Activated T-cell treated with anti-CD3 and anti-CD28 coated beads, Interleukin-2, amount 50 U/mL, for 24 hours (primary cell): ENCODE measurements at places on chromosomes 2 and 18.

DNA sequence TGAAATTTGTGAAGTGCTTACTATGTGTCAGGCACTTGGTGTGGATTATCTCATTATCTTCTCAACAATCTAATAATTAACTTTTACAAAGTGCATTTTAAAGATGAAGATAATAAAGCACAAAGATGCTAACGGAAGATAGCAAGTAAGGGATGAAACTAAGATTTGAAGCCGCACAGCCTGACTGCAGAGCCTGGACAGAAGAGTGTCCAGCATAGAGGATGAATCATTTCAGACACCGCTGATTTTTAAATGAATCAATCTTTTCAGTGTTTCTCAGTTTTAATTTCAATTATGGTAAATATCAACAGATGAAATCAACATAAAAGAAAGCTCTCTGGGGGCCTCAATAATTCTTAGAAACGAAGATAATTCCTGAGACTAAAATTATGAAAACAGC is 24.5 kb upstream of the STAM2 start:
- no peak for DNase-seq

GRCh38 chr2:158808426-158808825 is 13.3 kb downstream of the DAPL1 start:
- no peak for DNase-seq

DNA sequence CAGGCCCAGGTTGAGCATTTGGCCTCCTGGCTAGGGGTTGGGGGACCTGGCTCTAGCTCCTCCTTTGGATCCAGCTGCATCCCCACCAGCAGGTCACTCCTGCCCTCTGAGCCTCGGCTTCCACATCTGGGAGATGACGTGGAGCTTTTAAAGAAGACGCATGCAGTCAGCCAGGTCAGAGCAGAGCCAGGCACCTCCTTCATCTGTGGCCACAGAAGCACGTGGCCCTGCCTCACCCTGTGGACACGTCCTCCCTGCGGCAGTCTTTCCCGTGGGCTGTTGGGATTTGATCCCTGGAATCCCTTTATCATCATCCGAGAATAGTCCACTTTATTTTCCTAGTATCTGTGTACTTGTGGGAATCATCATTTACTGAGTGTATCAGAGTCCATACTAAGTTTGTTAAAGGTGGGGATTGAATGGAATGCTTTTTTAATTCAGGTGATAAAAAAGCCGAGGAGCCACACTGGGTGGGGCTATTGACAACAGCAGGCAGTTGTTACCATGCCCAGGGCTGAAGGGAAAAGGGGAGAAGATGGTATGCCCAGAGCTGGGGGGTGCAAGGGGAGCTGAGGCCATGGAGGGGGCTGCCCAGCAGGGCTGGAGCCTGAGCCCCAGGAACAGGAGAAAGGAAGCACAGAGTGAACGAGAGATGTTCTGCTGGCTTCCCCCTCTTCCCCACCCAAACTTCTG is 170.1 kb downstream of the LAMA1 start:
- no peak for DNase-seq

GRCh38 chr2:99403084-99403483 is 65.9 kb downstream of the EIF5B start:
- DNase-seq = no peak

GRCh38 chr2:231909631-231910030 is 16.6 kb downstream of the NPPC start:
- no peak for DNase-seq

DNA sequence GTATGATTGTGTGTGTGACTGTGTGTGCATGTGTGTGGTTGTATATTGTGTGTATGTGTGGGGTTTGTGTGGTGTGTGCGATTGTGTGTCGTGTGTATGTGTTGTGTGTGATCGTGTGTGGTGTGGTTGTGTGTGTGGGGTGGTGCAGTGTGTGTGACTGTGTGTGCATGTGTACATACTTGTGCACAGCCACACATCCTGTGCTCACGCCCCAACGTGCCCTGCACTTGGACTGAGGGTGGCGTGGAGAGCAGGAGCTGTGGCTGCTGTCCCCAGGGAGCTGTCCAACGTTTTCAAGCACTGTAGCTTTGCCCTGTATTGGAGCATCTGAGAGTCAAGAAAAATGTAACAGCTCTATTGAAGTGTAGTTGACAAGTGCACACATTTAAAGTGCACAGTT is 243.2 kb upstream of the HDAC4 start:
- no peak for DNase-seq

DNA sequence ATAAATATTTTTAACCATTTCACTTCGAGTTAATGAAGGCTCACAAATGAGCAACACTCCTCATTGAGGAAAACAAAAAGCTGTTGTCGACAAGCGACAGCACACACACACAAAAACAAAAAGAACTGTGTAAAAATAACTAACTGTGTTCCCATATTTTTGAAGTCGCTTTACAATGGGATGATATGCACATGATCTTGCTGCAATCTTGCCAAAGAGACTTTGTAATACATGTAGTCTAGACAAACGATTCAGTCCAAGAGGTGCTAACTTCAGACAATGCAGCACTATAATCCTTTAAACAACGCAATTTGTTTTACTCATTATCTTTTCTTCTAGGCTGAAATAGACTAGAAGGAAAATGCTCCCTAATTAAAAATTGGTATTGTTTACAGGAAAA is 7.2 kb upstream of the USP34 start:
- no peak for DNase-seq

DNA sequence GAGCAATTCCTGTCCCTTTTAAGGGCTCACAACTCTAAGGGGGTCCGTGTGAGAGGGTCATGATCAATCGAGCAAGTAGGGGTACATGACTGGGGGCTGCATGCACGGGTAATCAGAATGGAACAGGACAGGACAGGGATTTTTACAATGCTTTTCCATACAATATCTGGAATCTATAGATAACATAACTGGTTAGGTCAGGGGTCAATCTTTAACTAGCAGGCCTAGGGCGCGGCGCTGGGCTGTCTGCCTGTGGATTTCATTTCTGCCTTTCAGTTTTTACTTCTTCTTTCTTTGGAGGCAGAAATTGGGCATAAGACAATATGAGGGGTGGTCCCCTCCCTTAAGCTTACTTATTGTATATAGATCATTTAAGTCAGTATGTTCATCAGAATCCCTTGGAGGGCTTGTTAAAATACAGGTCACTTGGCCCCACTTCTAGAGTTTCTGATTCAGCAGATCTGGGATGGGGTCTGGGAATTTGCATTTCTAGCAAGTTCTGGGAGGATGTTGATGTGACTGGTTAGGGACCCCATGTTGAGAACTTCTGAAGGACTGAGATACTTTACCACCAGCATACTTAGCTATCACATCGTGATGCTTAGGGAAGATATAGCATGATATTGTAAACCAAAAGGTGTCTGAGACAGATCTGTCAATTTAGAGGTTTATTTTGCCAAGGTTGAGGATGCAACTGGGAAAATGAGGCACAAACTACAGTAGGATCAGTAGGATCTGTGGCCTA is 2.8 kb upstream of the INPP4A start:
- no peak for DNase-seq

GRCh38 chr2:151616760-151617339 is 117.4 kb downstream of the NEB start:
- DNase-seq = no peak

GRCh38 chr2:8565399-8566154 is 116.3 kb upstream of the ID2 start:
- no peak for DNase-seq

DNA sequence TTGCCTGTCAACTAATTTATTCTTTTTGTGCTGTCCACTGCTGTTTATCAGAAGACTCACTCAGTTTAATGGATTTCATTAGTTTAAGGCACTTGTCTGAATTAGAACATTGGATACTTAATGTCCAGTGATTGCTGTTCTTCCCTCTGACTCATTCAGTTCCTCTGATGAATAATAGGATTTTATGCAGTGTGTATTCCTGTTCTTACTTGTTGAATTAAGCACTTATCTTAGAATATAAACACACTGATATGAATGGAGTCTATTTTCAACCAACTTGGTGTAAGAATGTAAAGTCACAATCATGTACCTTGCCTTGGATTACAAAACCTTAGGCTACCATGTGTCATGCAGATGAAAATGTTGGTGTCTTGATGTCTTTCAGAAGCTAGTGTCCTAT is 87.0 kb upstream of the PROKR1 start:
- DNase-seq = no peak

DNA sequence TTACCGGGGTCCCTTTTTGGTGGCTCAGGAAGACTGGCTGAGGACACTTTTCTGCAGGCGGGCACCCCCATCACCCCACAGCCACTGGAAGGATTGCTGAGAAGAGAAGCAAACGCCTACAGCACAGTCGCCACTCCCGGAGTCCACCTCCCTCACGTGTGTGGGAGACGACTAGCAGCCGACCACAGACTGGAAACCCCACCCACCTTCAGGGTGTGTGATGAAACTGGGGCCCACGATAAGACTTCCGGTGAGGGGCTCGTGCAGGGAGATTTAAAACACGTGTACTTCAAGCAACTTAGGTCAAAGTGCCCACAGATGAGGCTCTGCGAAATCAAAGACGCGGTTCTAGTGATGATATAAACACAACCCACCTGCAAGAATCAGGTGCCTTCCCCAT is 26.3 kb downstream of the MBP start:
- peak; percentile 77 for DNase-seq

- no peak for DNase-seq
Measured at GRCh38 chr2:233044974-233045605, 12.6 kb downstream of the NEU2 start.

- peak; percentile 28 for DNase-seq
Measured at GRCh38 chr2:64640153-64641044, 13.3 kb downstream of the SERTAD2 start.

GRCh38 chr2:175282300-175282699 is 100.8 kb upstream of the ATP5MC3 start:
- DNase-seq = no peak
